G401 (cell line): ENCODE measurements at places on chromosomes 3 and 15.

DNA sequence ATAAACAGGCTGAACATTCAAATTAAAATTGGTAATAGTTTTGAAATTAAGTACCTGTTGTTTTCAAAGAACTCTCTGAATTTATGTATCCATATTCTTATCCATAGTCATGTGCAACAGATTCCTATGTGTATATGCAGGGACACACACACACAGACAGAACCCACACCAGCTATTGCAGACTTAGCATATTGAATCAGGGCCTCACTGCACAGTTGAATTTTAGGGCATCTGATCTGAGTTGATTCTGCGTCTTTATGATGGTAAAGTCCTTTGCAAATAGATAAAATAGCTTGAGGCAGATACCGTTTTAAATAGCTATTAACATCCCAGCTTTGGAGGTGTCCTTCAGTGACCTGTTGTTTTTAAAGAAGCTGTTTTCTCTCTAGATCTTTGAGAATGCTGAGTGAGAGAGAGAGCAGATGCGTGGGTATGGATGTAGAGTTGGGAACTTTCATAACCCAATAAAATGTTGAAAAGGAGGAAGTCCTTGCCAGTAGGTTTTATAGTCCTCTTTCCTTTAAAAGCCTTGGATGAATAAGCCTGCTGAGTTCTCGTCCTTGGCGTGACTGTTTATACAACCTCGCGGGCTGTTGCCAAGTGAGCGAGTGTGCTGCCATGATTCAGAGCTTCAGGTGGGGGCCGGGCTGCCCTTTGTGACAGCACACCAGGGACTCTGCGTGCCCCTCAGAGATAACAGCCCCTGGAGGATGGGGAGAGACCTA lies 18.3 kb downstream of the MYZAP start:
- no peak for DNase-seq

DNA sequence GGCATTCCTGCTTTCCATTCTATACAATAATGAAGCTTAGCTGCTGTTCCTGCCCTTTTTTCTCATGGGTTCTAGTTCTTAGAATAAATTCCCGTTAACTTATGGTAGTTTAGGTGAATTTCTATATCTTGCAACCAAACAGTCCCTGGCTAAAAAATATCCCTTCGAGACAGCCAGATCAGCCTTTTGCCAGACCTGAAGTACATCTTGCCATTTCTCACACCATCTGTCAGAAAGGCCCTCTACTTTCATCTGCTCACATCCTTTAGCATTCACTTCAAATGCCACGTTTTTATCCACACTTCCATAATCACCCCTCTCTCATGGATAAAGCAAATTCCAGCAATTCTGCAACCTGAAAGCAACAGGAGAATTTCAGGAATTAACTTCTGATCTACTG lies 145.4 kb downstream of the GAP43 start:
- peak; percentile 69 for DNase-seq

GRCh38 chr15:59611276-59612260 lies at the start of gene GCNT3:
GCNT3 (plus strand) TSS chr15:59611783; CDS start chr15:59618239, 6,456 bp downstream.
- no peak for DNase-seq

DNA sequence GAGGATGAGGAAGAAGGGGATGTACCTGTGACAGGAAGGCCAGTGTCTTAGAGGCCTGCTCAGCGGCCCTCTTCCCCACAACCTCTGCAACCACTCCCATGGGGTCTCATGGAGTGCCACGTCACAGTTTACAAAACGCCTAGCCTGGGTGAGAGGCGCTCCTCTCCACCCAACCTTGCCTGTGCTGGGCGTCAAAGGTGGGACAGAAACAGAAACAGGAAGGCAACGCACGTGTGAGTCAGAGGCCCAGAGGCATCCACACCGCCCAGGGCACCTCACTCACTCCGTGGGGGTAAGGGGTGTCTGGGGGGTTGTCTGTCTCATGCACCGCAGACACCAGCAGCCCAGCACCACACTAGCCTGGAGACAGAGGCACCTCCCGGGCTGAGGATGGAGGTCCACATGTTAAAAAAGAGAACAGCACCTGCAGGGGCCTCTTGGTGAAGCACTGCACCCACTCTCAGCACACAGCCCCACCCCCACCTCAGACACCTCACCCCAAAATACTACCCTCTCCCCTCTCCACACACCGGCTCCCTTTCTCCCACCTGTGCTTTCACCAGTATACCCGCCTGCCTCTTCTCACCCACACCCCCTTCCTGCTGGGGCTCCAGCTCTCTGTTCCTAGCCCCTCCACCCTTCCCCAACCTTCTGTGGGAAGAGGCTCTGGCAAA lies 4.7 kb upstream of the CALML4 start:
- DNase-seq, result no peak

- DNase-seq, result no peak
Observed at GRCh38 chr3:126530171-126531050, 6.5 kb downstream of the CHST13 start.
